Activated naive CD4-positive, alpha-beta T cell treated with anti-CD3 and anti-CD28 coated beads for 36 hours (primary cell): ENCODE measurements at places on chromosomes 2 and 18.

GRCh38 chr2:98067160-98067559 lies 19.8 kb upstream of the VWA3B start:
- DNase-seq = no peak
- no peaks in the 10 kb centered on the region for H3K36me3 ChIP-seq
- H3K27ac ChIP-seq = no peak overlapping the region
- no peaks in the 10 kb centered on the region for H3K4me1 ChIP-seq
- peaks cover 8% of the 10 kb centered on the region for H3K27me3 ChIP-seq
- no peak overlapping the region for H3K4me3 ChIP-seq

GRCh38 chr2:174341293-174341994 lies 6.7 kb downstream of the SP9 start:
- peak overlapping the region; percentile 62 for H3K4me3 ChIP-seq
- H3K27ac ChIP-seq = peak overlapping the region; percentile 51
- peaks cover 37% of the 10 kb centered on the region for H3K4me1 ChIP-seq
- H3K27me3 ChIP-seq = peaks cover 62% of the 10 kb centered on the region

DNA sequence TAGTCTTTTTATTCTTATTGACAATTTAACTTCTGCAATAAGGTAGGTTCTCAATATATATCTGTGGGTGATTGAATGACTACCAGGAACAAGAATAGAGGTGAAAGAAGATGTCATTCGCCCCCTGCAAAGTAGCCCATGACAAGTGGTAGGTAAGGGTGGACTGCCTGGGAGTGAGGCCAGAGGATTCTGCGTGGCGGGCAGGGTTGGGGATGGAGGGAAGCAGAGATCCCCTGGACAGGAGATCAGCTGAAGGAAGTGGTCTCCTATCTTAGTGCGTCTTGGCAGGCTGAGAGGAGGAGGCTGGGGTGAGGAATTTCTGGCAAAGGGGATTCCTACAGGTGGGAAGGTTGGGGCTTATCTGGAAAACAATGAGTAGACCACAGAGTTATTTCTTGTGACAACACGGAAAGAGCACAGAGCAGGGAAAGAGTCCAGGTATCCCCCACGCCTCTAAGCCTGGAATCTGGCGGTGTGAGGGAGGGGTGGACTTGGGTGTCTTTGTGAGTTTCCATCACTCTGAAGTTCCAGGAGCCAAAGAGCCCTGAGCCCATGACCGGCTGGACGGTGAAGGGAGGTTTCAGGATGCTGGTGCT lies 21.5 kb upstream of the MYCN start:
- no peak for DNase-seq
- H3K27me3 ChIP-seq = peaks cover 16% of the 10 kb centered on the region
- H3K4me3 ChIP-seq = no peak overlapping the region
- no peaks in the 10 kb centered on the region for H3K36me3 ChIP-seq
- no peak overlapping the region for H3K27ac ChIP-seq

DNA sequence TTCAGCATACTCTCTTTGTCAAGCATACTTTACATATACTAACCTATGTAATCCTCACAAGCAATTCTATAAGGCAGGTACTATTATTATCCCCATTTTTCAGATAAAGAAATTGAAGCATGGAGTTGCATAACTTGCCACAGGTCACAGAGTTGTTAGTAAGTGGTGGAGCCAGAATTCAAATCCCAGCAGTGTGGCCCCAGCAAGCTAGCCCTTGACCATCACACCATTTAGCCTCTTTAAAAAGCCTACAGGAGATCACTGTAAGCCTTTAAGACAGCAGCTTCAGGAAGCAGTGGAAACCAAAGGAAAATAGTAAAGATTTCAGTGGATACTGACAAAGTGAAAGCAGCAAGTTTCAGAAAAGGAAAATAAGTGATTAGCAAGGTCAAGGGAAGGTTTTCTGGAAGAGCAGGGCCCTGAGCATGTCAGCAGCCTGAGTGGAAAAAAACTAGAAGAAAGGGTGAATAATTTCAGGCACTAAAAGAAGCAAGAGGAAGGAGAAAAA lies 11.7 kb downstream of the B4GALT6 start:
- no peak for DNase-seq
- peaks cover 8% of the 10 kb centered on the region for H3K27me3 ChIP-seq
- H3K27ac ChIP-seq = no peak overlapping the region
- no peaks in the 10 kb centered on the region for H3K4me1 ChIP-seq
- no peak overlapping the region for H3K4me3 ChIP-seq

DNA sequence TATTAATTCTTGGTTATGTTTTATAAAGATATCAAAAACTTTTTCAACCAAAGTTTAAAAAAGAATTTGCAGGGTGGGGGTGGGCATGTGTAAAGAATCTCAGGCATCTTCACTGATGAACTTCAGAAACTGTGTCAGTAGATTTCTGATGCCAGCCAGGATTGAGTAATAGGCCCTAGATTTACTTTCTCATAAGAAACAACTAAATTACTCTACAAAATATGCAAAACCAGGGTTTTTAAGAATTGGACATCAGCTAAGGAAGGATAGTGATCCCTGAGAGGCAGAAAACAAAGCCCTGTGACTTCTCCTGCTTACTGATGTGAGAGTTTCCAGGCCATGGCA lies 11.9 kb upstream of the IL1R1 start:
- peaks cover 12% of the 10 kb centered on the region for H3K27me3 ChIP-seq
- H3K36me3 ChIP-seq = peaks cover 9% of the 10 kb centered on the region
- peaks cover 30% of the 10 kb centered on the region for H3K4me1 ChIP-seq
- DNase-seq = no peak
- no peak overlapping the region for H3K27ac ChIP-seq

GRCh38 chr2:215973954-215974699 lies 39.2 kb downstream of the MREG start:
- peaks cover 16% of the 10 kb centered on the region for H3K36me3 ChIP-seq
- DNase-seq = no peak
- H3K4me1 ChIP-seq = peaks cover 15% of the 10 kb centered on the region

GRCh38 chr2:226077031-226077430 lies 677.5 kb downstream of the NYAP2 start:
- no peak overlapping the region for H3K27ac ChIP-seq
- no peaks in the 10 kb centered on the region for H3K4me1 ChIP-seq
- peaks cover 3% of the 10 kb centered on the region for H3K27me3 ChIP-seq
- no peaks in the 10 kb centered on the region for H3K36me3 ChIP-seq
- DNase-seq = no peak

DNA sequence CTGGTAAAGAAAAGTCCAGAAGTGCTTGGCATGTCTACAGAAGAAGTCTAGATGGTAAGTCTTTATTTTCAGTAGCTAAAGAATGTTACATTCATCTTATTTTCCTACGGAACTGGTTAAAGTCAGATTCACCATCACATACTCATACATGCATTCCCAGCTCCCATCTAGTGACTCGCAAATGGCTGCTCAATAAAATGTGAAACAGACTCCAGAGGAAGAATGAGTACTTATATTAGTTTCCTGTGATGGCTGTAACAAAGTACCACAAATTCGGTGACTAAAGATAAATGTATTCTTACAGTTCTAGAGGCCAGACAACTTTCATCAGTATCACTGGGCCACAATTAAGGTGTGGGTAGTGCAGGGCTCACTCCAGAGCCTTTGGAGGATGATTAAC lies 797.2 kb downstream of the SATB2 start:
- no peak for DNase-seq
- no peaks in the 10 kb centered on the region for H3K36me3 ChIP-seq
- H3K27me3 ChIP-seq = no peaks in the 10 kb centered on the region

GRCh38 chr2:44267796-44268648 lies 7.3 kb upstream of the SLC3A1 start:
- no peaks in the 10 kb centered on the region for H3K36me3 ChIP-seq
- H3K27me3 ChIP-seq = no peaks in the 10 kb centered on the region
- H3K27ac ChIP-seq = no peak overlapping the region
- DNase-seq = no peak

GRCh38 chr2:191253476-191253875 lies 8.3 kb downstream of the MYO1B start:
- H3K4me3 ChIP-seq = no peak overlapping the region
- no peaks in the 10 kb centered on the region for H3K27me3 ChIP-seq
- no peak overlapping the region for H3K27ac ChIP-seq
- no peaks in the 10 kb centered on the region for H3K4me1 ChIP-seq
- no peaks in the 10 kb centered on the region for H3K36me3 ChIP-seq

GRCh38 chr2:170716851-170717598 lies 1.9 kb downstream of the SP5 start:
- H3K4me3 ChIP-seq = peak overlapping the region; percentile 9
- peaks cover 63% of the 10 kb centered on the region for H3K27me3 ChIP-seq
- no peak for DNase-seq
- H3K36me3 ChIP-seq = no peaks in the 10 kb centered on the region
- H3K4me1 ChIP-seq = peaks cover 31% of the 10 kb centered on the region

DNA sequence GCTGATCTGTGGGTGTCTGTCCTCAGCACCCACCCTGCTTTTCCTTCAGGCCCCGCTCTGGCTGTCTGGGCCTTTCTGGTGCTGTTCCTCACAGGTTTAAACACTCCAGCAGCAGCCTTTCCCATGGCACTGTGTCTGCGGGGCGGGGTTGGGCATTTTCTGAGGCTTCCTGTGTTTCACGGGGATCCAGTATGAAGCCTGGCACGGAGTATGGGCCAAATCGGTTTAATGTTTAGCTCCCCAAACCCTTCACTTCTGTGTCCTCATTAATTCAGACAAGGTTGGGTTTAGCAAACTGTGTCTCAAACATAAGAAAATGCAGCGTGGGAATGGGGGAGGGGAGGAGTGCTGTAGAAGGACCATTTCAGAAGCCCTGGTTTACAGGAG lies 44.9 kb downstream of the HPCAL1 start:
- H3K4me1 ChIP-seq = peaks cover 69% of the 10 kb centered on the region
- no peaks in the 10 kb centered on the region for H3K36me3 ChIP-seq
- no peak for DNase-seq
- H3K27ac ChIP-seq = no peak overlapping the region

- no peak overlapping the region for H3K4me3 ChIP-seq
- no peaks in the 10 kb centered on the region for H3K36me3 ChIP-seq
- peak; percentile 50 for DNase-seq
- H3K27ac ChIP-seq = peak overlapping the region; percentile 65
Measured at GRCh38 chr2:118016911-118017310, 3.0 kb upstream of the CCDC93 start.

GRCh38 chr2:17482651-17483050 lies 35.6 kb downstream of the RAD51AP2 start:
- no peaks in the 10 kb centered on the region for H3K36me3 ChIP-seq
- H3K4me3 ChIP-seq = no peak overlapping the region
- no peaks in the 10 kb centered on the region for H3K27me3 ChIP-seq
- no peak overlapping the region for H3K27ac ChIP-seq
- no peaks in the 10 kb centered on the region for H3K4me1 ChIP-seq

DNA sequence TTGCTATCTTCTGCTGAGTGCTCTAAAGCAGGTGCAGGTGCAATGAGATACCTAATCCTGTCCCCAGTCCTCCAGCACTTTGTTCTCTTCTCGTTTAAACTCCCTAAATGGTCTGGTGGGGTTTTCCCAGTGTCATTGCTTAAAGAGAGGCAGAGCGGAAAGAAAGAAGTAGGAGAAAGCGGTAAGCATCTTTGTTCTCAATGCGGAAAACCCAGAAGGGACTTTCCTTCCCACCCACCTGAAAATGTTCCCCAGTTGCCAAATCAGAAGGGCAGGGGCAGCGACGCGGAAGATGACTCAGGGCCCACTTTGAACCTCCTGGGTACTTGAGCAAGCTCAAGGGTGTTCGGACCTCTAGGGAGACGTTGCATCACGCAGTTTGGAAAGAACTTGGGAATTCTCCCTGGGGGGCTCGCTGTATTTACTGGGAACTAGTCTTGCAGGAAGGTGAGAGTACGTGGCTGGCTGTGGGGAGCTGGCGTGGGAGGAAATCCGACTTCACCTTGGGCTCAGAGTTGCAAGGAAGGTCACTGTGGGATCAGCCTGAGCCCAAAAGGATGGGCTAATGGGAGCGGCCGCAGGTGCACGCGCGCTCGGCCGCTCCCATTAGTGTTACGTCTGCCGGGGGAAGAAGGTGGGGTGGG lies 589 bp upstream of the SGPP2 start:
- H3K27ac ChIP-seq = peak overlapping the region; percentile 97
- peak; percentile 79 for DNase-seq
- H3K4me1 ChIP-seq = peaks cover 42% of the 10 kb centered on the region
- H3K36me3 ChIP-seq = peaks cover 11% of the 10 kb centered on the region

- no peaks in the 10 kb centered on the region for H3K4me1 ChIP-seq
- H3K27me3 ChIP-seq = no peaks in the 10 kb centered on the region
- H3K27ac ChIP-seq = no peak overlapping the region
- no peaks in the 10 kb centered on the region for H3K36me3 ChIP-seq
- no peak for DNase-seq
- H3K4me3 ChIP-seq = no peak overlapping the region
Measured at GRCh38 chr2:8498994-8499393, 182.9 kb upstream of the ID2 start.

DNA sequence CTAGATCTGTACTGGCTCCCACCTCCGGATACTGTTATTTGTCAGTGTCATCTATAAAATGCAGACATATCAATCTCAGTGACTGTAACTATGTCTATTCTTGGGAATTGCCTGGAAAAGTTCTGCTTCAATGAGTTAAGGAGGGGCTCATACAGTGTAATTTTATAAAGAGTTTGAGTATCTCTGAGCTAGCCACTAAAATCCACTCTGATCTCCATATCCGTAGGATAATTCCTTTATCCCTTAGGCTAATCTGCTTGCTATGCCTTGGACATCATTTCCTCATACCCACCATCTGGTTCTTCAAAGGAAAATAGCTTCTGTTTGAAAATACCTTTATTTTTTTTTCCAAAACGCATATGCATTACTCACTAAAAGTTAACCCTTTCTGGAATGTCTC lies 863.2 kb downstream of the SUCLG1 start:
- no peaks in the 10 kb centered on the region for H3K36me3 ChIP-seq
- no peak overlapping the region for H3K4me3 ChIP-seq
- no peaks in the 10 kb centered on the region for H3K4me1 ChIP-seq
- H3K27ac ChIP-seq = no peak overlapping the region
- H3K27me3 ChIP-seq = no peaks in the 10 kb centered on the region

- no peaks in the 10 kb centered on the region for H3K4me1 ChIP-seq
- no peak for DNase-seq
- no peak overlapping the region for H3K4me3 ChIP-seq
- H3K27ac ChIP-seq = no peak overlapping the region
- no peaks in the 10 kb centered on the region for H3K27me3 ChIP-seq
Measured at GRCh38 chr18:27138079-27138478, 47.0 kb downstream of the CHST9 start.

DNA sequence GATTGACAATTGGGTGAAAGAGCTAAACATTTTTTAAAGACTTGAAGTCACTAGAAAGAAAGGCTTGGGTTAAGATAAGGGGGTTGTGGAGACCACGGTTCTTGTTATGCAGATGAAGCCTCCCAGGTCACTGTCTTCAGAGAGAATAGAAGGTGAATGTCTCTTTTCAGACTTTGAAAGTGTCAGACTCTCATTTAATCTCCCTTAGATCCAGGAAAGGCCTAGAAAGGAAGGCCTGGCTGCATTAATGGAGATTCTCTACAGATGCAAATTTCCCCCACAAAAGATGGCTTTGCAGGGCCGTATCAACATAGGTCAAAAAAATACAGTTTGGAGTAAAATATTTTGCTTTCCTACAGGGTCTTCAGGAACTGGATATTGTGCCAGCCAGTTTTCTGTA lies 193.9 kb downstream of the RTP5 start:
- no peak for DNase-seq
- H3K27ac ChIP-seq = no peak overlapping the region
- H3K27me3 ChIP-seq = peaks cover 4% of the 10 kb centered on the region
- H3K4me3 ChIP-seq = no peak overlapping the region

- no peak overlapping the region for H3K4me3 ChIP-seq
- peaks cover 33% of the 10 kb centered on the region for H3K27me3 ChIP-seq
- H3K4me1 ChIP-seq = no peaks in the 10 kb centered on the region
- H3K36me3 ChIP-seq = no peaks in the 10 kb centered on the region
- H3K27ac ChIP-seq = no peak overlapping the region
- no peak for DNase-seq
Measured at GRCh38 chr2:174312581-174313234, 22.0 kb upstream of the SP9 start.
